ENCODE measurements at places on chromosomes 3 and 15. TPM values are rescaled to one million over a fixed set of nuclear protein-coding genes. Genes with fewer than 3 reads are reported as not detected.

Gene LCMT2
- 9.5 TPM for total RNA-seq

GRCh38 chr15:98794211-98794610, 145.9 kb downstream of the IGF1R start:
- ATAC-seq = no peak

- no peak for ATAC-seq
Measured at GRCh38 chr3:158788446-158788845, 13.4 kb upstream of the MFSD1 start.

DNA sequence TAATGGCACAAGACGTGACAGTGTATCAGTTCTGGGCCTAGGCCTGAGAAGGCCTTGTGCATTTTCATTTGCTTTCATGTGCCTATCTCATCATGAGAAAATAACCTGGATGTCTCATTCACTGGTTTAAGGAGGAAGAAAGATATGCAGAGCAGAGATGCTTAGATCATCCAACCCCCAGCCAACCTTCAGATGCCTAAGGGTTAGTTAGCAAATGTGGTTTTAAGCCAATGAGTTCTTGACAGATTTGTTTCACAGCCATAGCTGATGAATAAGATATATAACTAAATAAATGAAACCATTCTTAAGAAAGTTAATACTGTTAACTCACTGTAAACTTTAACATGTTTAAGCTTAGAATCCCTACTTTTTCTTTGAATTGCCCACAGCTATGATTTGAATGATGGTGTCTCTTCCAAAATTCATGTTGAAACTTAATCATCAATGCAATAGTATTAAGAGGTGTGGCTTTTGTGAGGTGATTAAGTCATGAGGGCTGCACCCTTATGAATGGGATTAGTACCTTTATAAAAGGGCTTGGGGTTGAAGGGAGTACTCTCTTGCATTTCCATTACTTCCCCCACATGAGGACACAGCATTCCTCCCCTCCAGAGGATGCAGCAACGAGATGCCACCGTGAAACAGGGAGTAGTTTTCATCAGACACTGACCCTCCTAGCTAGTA, 324.6 kb upstream of the TBC1D5 start:
- no peak for ATAC-seq

DNA sequence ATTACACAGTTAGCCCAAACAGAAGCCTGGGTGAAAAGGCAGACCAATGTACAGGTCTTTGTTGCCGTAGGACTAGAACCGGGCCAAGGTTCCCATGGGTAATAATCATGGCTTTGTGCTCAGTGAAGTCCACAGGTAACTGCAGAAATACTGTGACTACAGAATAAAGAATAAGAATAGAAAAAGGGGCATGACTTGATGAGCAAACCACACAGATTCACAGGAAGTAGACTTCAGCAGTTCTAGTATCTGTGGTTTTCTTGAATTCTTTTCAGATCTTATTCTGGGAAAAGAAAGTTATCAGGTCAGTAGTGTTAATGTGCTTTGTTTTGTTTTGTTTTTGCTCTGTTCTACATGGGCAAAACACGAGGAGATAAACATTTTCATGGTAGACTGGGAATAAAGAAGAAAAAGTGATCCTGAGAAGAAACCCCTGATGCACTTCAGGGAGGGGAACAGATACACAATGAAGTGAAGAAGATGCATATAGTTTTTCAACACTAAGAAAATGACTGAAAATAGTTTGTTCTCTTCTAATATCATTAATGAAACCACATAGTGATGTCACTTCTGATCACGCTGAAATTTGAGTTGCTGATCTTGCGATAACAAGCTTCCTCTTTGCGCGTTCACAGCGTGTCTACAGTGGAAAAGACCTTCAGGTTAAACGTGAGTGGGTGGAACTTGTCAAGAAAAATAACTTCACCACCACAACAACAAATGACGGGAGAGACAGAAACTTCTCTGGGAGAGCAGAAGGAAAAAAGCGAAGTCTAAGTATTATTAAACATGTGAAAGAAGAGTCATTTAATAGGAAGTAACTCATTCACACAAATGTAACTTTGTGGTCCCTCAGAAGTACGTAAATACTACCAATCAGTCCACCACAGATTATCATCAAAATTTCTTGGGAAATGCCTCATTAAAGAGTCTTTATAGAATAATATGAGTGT, 315.8 kb upstream of the SATB1 start:
- ATAC-seq = no peak

Gene NUDT16
- total RNA-seq = 28.8 TPM

GRCh38 chr3:52925405-52926313, 28.3 kb upstream of the STIMATE start:
- no peak for ATAC-seq
